ENCODE measurements at places on chromosomes 3 and 15.
A peak's percentile ranks its signal among the peaks of the same experiment; 100 is the strongest.

- no peak for DNase-seq
Measured at GRCh38 chr15:25848784-25849156, 14.4 kb downstream of the ATP10A start.

GRCh38 chr15:44763187-44763586 is 26.9 kb downstream of the TRIM69 start:
- DNase-seq = no peak

GRCh38 chr3:98322101-98322500 is 31.6 kb upstream of the OR5K4 start:
- no peak for DNase-seq

DNA sequence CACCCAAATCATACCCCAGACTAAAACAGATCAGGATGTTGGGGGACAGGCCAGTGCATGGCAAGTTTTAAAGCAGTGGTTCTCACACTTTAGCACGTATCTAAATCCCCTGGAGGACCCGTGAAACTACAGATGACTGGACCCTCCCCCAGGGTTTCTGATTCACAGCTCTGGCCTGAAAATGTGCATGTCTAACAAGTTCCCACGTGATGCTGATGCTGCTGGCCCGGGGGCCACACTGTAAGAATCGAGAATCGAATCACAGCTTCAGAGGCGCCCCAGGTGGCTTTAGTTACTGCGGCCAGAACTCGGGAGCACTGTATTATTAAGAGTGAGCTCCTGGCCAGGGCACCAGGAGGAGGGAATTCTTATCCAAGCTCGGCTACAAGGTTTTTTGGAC is 11.6 kb downstream of the ADAMTS17 start:
- DNase-seq = no peak

DNA sequence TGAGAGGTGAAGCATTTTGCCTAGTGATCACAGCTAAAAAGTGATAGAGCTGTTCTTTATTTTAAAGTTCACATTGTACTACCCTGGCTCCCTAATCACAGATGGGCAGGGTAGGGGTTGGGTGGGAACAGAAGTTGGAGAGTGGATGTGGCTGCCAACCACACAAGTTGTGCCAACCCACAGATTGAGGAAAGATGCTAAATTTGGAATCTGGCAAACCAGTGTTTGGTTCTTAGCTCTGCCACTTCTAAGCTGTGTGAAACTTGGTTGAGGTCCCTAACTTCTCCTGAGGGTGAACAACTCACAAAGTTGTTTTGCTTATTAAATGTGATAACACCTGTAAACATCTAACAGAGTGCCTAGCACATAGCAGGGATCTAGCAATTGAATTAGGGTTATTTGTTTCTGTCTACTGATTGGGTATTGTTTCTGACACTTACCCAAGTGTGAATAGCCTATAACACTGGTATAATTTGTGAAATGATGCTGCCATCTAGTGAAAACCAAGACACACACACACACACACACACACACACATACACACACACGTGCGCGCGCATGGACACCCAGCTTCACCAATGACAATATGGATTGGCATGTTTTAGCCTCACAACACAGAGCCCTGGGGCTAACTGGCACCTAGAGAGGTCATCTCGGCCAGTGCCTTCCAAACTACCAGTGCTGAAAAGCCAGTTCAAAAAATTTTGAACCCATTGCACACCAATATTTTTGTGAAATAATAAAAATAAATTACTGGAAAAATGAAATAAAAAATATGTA is 25.3 kb downstream of the ADGRG7 start:
- DNase-seq = no peak

DNA sequence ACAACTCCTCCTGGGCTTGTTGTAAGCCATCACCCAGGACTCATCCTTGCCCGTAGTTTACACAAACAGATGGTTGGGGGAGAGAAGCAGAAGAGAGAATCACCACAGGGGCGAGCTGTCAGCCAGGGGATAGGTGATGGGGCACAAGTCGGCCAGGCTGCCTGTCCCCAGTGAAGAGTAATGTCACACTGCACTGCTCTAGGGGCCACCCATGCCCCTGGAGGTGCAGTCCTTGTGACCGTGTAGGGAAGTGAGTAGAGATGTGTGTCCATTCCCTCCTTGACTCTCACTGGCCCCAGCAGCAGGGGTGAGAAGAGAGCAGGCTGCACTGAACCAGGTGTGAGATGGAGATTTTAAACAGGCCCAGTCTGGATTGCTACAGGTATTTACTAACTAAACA is 17.1 kb upstream of the PRSS50 start:
- no peak for DNase-seq

GRCh38 chr15:35312344-35312743 is 227.2 kb upstream of the NANOGP8 start:
- DNase-seq = no peak

DNA sequence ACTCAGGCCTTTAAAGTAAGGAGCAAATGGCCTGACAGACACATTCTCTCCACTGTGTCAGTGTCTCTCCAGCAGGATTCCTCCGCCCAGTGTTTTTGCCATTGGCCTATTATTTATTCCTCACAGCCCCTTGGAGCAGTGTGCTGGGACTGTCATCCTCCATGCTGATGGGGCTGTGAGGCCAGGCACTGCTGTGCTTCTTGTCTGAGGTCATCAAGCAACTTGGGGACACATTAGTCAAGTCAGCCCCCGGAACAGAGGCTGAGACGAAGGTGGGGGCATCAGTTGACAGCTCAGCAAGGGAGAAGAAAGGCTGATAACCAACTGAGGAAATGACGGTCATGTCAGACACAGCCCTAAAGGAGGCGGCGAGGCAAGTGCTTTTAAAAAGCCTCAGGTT is 67.4 kb downstream of the XXYLT1 start:
- no peak for DNase-seq

DNA sequence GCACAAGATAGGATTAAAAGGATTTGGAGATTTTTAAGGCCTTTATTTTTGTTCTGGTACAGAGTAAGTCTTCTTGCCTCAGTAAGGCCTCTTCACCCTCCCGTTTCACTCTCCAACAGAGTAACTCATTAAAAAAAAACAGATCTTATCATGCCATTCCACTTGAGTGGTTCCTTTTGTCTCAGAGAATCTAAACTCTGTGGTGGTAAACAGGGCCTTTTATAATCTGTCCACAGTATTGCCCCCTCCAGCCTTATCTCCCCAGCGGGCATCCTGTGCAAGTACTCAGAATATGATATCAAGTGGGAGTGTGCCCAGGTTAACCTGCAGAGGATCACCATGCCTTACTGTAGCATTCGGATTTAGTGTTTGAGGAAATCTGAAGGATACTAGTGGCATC is 20.3 kb upstream of the ATOSA start:
- no peak for DNase-seq

DNA sequence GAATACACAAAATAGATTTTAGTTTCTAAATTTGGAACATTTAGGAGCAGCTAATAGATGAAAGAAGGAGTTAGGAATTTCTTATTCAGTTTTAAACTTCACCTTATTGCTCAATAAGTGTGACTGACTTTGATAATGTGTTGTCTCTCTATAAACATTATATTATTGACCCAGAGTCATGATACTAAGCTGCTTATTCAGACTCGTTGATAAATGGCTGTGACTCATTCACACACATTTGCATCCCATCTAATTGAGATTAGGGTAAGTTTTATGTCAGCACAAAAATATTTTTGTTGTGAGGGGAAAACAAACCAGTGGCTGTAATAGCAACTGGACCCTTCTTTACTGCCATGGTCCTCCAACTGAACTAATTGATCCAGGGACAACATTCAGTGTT is 137.6 kb downstream of the GOLIM4 start:
- DNase-seq = no peak

DNA sequence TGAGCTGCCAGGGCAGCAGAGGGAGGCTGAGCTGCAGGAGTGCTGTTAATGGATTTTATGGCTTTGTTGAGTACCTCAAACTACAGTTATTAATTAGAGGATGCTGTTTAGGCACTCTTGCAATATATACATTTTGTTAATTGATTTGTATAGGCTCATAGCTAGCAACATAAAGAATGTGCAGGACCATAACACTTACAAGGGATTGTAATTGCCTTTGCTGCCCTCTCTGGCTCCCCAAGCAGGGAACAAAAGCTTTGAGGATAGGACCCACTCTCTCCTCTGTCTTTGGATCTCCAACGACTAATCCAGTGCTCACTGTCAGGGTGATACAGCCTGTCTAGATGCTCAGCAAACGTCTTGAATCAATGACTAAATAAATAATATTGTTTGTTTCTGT is 1.2 kb upstream of the CLSTN2 start:
- DNase-seq = no peak

GRCh38 chr15:66251790-66252684 is 1.5 kb downstream of the MEGF11 start:
- DNase-seq = peak; percentile 21

DNA sequence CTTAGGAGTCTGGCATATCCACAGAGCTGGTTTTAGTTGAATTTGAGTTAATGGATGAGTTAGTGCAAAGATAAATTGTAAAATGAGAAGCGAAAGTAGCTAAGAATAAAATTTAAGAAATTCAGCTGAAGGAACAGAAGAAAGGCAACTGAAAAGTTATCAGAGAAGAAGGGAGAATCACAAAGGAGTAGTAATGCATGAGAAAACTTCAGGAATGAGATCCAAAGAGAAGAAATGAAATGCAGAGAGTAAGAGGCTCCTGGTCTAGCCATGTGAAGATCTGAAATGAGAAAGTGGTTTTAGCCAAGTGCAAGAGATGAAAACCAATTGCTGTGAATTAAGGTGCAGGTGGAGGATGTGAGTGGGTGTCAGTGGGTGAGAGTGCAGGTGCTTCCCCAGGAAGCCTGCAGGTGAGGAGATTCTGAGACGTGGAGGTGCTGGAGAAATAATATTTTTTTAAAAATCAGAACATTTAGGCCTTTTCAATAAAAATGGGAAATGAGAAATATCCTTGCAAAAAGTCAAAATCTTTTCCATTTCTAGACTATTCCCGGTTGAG is 18.5 kb downstream of the KBTBD8 start:
- DNase-seq = no peak

- DNase-seq = no peak
Measured at GRCh38 chr15:25859838-25860645, 3.1 kb downstream of the ATP10A start.

GRCh38 chr3:195587406-195587805 is 3.7 kb upstream of the APOD start:
- DNase-seq = no peak

GRCh38 chr15:71462638-71463037 is 347.4 kb downstream of the THSD4 start:
- DNase-seq = no peak

GRCh38 chr15:90588427-90588826 is 58.7 kb downstream of the CRTC3 start:
- no peak for DNase-seq

DNA sequence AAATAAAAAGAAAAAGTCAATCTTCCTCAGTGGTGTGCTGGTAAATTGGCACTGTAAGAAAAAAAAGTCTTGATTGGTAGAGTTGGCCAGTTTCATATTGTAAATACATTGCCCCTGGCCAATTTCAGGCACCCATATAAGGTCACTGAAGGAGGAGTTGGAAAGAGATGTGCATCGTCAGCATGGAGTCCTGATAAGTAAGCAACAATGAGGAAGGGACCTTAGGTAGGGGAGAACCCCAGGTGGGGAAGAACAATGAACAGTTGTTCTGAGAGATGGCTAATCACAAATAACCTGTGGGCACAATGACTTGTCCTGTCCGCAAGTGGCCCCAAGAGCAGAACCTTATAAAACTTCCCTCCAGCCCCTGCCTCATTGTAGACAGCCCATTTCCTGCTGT is 8.6 kb upstream of the CYP8B1 start:
- DNase-seq = no peak
